ENCODE measurements at places on chromosomes 3 and 15.

DNA sequence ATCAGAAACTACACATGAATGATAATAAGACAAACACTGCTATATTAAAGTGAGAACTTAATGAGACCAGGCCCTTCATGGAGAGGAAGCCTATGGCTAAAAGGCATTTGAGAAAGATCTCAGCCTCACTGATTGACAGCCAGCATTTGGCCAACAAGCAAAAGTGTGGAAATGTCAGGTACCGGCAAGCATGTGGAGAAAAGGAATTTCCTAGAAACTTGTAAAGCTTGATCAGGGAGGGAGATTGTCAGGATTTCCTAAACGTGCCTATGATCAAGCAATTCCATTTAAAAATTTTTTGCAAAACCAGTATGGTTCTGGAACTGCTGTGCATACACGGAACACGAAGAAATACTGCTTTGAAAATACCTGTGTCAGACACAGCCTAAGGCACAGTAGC lies 220.3 kb upstream of the ATP10A start:
- DNase-seq: no peak

DNA sequence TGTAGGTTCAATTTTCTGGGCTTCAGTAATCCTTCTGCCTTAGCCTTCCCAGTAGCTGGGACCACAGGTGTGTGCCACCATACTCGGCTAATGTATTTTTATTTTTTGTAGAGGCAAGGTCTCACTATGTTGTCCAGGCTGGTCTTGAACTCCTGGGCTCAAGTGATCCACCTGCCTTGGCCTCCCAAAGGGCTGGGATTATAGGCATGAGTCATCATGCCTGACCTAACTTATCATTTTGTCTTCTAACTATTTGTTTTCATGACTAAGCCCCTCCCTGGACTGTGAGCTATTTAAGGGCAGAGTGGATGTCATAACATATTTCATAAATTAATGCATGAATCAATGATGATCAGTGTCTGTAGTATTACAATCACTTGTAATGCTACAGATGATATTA lies 56.1 kb upstream of the PIAS1 start:
- no peak for DNase-seq

- no peak for DNase-seq
These were observed 8.1 kb downstream of the FAM3D start for GRCh38 chr3:58658508-58658907.

DNA sequence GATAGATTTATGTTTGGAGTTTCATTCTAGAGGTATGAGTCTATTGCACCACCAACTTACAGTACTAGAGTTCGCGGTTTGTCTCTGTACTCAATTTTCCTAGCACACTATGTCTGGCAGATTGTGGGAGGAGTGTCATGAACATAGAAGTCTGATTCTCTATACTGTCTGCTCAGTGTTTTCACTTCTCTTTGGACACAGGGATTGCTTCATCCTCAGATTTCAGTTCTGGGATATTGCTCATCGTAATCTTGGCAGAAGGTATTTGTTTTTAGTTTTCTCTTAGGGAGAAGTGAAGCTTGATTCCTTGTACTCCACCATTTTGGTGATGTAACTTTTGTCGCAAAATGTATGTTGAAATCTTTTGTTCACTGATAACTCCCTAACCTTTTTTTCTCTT lies 27.8 kb upstream of the AZI2 start:
- no peak for DNase-seq

DNA sequence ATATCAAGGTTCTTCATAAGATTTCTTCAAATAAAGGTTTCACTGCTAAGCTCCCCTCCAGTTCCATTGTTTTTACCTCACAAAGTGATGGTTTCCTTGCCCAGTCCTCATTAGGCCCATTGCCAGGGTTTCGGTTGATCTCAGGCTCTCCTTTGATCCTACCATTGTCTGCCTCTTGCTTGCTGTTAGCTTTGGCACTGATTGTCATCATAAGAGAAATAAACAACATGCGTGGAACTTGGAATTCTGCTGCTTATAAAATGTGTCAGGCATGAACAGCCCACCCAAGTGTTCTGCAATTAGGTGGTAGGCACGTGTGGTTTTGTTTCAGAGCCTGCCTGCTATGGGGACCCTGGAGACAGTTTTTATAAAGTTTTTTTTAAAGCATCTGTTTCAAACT lies 107.6 kb upstream of the BFSP2 start:
- no peak for DNase-seq

DNA sequence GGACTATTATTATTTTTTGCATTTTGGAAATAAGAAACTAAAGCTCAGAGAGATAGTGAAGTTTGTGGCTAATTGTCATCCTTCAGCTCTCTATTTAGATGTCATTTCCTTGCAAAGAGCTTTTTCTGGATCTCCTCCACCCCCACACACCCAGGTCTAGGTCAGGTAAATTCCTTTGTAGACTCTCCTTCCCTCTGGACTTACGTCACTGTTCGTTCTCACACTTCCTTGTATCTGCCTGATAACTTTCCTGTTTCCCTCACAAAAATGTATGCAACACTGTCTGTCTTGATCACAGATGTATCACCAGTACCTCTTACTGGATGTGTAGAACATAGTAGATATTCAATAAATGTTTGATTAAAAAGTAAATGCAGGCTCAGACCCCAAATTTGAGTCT lies 6.1 kb upstream of the MB21D2 start:
- DNase-seq: no peak

DNA sequence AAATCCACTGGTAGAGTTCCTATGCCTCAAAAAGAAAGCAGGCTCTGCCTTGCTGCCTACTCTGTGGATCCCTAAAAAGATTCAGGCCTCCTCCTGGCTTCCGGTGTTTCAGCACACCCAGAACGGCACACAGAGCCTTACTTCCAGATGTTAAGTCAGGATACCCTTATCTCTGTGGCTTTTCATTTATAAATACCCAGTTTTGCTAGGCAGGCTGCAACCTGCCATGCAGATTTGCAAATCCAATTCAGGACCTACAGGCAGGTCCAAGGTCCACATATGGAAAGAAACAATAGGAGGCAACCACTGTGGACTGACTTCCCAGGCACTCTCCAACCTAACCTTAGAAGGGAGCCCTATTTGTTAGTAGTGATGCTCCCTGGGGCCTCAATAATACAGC lies 30.7 kb downstream of the EFL1 start:
- DNase-seq: no peak

DNA sequence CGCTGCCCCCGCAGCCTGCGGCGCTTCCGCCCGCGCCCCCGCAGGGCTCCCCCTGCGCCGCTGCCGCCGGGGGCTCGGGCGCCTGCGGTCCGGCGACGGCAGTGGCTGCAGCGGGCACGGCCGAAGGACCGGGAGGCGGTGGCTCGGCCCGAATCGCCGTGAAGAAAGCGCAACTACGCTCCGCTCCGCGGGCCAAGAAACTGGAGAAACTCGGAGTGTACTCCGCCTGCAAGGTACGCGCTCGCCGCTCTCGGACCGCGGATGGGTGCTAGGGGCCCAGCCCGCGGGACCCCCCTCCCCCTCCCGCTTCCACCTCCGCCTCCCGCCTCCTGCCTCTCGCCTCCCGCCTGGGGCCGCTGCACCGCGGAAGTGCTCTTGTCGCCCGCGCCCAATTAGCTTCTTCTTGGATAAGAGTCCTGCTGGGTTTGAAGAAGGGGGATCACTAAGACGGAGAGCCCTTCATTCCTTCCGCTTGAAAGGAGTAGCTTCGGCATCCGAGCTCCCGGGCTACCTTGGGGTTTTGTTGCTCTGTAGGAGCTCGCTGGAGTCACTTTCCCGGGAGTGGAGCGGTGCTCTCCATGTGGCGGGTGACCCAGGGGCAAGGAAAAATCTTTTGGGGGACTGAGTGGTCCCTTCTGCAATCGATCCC lies 426 bp downstream of the KAT2B start:
- DNase-seq: no peak

DNA sequence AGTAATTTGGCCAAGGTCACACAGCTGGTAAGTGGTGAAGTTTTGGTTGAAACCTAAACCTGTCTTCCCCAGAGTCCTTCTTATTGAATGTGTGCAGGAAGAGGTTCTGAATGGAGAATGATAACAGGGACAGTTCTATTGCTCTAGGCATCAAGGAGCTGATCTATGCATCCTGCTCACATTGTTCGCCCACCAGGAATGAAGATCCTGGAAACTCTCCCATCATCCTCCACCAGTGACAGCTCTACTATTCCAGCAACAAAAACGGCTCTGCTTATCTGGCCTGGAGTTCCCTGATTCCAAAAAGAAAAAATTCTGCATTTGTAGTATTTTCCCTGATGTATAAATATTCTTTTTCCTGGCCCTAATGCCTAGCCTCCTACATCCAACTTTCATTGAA lies 16.4 kb upstream of the TNFAIP8L3 start:
- DNase-seq: no peak

GRCh38 chr3:189967254-189967865 lies 153.3 kb downstream of the P3H2 start:
- no peak for DNase-seq

- DNase-seq: no peak
These were observed 335.3 kb downstream of the CLSTN2 start for GRCh38 chr3:140270329-140270728.

DNA sequence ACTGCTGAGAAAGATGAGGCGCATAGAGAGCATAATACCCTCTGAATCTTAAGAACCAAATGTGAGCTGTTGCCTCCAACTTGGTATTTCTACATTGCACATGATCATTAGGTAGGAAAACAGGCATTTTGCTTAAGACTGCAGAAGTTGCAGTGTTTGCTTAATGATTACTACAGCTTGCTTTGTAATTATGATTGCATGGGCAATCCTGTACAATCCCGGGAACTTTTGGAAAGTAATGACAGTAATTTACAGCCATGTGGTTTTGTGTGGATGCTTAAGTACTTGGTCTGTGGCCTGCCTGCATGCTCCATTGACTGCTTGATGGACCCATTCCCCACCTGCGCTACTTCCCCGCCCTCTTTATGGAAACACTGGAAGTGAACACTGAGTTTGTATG lies 301.1 kb downstream of the DIPK2A start:
- peak; percentile 29 for DNase-seq

GRCh38 chr15:48748535-48748934 lies 62.3 kb downstream of the CEP152 start:
- no peak for DNase-seq

DNA sequence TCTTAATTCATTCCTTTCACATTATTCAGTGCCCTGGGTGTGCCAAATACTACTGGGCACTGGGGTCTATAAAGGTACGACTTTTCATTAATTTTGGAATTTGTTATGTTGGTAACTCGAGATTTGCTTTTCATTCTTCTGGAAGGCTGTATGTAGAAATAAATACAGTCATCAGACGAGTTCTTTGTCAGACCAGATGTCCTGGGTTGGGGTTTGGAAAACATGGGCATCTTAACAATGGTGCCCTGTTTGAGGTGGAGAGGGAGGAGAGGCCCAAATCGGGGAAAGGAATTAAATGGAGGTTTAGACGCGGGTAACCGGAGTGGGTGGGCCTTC lies 662 bp upstream of the GLCE start:
- DNase-seq: no peak

DNA sequence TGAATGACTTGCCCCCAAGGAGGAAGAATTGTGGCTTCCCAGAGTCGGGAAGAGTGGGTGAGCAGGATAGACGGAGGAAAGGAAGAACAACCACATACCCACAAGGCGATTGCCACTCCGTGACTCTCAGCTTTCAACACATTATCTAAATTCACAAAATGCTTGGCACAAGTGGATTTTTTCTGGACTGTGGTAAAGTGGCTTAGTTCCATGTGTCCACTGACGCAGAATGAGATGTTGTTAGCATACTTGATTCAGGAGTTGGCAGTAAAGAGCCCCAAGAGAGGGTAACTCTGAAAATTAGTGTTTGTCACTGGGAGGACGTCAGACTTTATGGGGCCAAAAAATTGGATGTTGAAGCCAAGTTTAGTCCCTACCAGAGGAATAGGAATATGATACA lies 198.8 kb upstream of the CTNNB1 start:
- DNase-seq: no peak

GRCh38 chr3:129585949-129586657 lies 20.4 kb downstream of the PLXND1 start:
- no peak for DNase-seq

- DNase-seq: no peak
These were observed 56.8 kb downstream of the CD86 start for GRCh38 chr3:122111974-122112373.

DNA sequence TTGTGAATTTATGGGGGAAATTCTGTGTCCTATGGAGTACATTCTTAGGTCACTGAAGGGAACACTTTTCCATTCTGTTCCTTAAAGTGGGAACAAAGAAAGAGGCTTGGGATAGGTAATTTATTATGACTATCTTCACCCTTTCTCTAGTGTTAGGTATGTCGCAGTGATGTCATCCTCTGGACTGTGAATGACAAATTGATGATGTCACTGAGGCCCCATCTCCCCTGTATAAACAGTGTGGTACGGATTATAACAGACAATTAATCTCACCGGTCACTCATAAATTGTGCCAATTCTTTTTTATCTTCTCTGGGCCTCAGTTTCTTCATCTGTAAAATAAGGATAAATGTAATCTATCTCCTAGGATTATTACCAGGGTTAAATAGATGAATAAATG lies 23.5 kb downstream of the MOBP start:
- DNase-seq: no peak

DNA sequence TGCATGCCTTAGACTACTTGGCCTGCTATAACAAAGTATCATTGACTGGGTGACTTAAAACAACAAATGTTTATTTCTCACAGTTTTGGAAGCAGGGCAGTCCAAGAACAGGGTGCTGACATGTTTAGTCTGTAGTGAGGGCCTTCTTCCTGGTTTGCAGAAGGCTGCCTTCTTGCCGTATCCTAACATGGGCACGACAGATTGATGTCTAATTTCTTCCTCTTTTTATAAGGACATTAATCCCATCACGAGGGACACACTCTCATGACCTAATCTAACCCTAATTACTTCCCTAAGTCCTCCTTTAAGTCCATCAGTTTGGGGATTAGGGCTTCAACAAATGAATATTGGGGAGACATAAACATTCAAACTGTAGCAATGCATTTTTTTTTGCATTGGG lies 10.9 kb upstream of the GOLGA8B start:
- DNase-seq: no peak

DNA sequence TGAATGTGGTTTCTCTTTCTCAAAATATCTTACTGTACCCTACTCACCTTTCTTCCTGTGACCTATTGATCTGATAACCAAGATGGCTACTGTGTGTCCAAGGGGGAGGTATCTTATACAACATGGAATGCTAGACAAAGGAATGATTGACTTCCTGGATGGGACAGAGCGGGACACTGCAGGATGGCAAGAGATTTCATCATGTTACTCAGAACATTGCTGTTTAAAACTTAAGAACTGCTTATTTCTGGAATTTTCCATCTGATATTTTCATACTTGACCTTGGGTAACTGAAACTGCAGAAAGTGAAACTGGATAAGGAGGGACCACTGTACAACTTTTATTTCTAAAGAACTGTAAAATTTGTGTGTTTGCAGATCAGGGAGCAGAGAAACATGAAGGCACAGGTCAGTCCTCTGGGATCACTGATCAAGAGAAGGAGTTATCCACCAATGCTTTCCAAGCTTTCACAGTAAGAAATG lies 18.5 kb downstream of the CNOT10 start:
- no peak for DNase-seq

Data from NCI-H2107 (cell line).